ENCODE measurements at places on chromosomes 11 and 22.

GRCh38 chr11:118746988-118747585 is 43.9 kb downstream of the DDX6 start:
- no peak for DNase-seq

DNA sequence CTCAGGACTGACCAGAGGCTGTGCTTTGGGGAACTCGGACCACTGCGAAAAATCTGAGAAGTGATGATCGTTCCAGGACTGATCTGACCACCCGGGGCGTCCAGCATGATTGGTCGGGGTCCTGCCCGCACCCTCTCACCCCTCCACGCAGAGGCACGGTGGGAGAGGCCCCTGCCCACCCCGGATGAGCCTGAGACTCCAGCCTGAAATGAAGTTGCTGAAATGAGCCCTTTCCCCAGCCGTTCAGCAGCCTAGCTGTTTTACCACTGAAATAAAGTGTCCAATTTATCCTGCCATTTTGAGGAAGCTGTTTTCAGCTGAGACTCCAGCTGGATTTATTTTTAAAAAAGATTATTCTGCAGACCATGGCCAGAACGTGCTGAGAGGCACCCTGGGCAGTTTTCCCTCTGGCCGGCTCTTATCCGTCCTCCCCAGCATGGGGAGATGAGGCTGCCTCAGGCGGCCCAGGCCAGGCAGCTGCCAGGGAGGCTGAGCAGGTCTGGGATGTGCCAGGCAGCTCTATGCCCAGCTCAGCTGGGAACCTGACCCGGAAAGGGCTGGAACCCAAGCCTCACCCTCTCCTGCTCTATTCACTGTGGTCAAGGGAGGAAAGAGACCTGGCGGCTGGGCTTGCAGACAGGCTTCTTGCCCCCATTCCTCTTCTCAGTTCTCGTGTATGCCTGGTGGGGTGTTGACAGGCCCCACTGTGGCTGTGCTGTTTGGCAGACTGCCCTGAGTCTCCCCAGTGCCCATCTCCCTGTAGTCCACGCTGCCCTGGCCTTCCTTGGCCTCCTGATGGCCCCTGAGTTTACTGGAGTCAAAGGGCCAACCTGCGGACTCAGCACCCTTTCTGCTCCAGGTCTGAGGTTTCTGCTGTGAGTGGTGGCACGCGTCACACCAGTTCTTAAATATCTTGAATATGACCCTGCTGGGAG is 161.0 kb upstream of the B3GAT1 start:
- DNase-seq, result no peak

DNA sequence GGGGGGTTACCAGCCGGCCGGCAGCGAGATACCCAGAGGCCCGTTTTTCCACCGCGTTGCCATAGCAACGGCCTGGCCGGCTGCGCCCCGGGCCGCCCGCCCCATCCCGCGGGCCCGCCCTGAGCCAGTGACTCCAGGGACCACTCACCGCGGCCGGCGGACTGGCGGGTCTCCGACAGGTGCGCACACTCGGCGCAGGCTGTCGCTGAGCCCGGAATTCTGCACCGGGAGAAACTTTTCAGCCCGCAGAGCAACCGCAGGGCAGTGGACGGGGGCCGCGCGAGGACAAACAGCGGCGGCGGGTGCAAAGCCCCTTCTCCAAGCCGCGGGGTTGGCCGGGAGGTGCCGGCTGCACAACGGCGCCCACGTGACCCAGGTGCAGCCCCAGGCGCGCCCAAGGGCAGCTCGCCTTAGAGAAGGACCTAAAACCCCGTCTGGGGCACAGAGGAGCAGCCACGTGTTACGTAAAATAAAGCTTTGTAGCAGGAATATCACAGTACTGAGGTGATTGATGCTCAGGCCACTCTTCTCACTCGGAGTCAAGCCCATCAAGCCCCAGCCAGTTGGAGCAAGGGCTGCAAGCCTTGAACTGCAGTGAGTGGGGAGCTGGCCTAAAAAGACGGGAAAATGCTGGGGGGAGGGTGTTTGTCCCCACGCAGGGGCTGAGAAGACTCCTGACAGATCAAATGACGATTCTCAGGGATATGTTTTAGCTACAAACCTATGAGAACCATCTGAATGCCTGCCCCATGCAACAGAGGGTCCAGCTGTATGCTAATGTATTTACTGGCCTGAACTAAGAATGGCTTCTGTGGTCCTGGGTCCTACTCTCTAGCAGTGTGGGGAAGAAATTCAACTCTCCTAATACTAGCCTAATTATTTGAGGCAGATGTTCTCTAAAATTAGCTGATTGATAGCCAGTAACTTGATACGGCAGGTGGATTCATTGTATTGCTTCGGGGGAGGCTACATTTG is at the start of gene STK33:
Gene STK33, minus strand, starts transcription at position 294 of the 975 bp plus-strand sequence. CDS start 119,323 bp downstream, outside the sequence.
- no peak for DNase-seq

DNA sequence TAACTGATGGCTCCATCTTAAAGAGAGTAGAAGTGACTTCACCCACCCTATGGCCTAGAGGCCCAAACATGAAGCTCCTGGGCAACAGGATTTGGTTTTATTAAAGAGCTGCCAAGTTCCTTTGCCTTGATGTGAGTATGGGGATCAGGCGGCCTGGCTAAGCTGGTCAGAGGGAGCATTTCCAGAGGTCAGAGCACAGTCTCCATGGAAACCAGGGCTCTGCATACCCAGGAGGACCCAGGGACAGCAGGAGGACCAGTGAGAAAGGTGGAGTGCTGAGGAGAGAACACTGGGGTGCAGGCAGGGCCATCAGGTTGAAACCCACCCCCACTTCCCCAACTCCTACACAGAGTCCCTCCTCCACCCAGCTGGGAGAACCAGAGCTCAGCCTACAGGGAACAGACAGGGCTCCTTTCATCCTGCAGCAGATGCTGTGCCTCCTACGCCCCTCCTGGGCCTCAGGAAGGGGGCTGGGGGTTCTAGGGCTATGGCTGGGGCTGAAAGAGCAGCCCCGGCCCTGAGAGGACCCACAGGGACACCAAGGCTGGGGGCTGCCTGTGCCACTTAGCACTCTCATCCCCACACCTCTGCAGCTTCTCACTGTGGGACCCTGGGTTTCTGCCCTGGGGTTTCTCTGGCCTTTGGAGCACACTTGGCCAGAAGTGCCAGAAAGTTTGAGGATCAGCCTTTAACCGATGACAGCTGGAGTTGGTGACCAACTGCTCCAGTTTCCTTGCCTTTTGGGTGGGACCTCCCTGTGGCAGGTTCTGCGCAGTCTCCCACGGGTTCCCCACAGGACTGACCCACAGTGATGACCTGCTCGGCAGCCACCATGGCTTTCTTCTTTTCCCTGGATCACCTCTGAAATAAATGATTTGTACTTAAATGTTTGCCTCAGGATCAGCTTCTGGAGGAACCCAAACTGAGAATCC is 13.8 kb upstream of the P2RY6 start:
- no peak for DNase-seq

GRCh38 chr11:57871231-57871630 is 109.6 kb downstream of the CTNND1 start:
- no peak for DNase-seq

DNA sequence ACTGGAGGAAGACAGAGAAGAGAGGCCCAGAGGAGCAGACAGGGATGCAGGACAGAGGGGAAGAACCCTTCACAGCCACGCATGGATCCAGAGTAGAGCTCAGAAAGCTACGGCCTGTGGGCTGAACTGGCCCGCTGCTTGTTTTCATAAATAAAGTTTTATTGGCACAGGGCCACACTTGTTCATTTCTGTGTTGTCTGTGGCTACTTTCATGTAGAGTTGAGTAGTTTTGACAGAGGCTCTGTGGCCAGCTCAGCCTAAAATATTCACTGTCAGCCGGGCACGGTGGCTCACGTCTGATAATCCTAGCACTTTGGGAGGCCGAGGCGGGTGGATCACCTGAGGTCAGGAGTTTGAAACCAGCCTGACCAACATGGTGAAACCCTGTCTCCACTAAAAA is 26.2 kb upstream of the GAL start:
- DNase-seq, result no peak

DNA sequence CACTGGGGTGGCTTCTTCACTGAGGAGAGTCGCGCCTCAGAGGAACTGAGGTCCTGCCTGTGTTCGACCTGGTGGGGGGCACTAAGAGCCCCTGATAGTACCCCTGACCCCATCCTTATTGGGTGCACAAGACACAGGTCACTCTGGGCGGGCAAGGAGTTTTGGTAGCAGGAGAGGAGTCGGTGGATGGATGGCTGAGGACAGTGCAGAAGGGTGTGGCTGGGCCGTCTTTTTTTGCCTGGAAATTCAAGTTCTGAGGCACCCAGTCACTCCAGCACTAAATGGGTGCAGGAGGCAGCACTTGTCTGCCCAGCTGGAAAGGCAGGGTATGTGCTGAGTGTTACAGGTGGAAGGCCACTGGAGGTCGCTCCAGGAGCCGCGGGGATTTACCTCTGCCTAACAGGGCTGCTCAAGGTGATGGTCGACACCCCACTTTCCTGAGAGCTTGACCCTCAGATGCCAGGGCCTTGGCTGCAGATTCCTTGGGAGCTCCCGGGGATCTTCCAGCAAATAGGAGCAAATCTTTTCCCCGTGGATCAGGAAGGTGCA is 960 bp downstream of the TSSC4 start:
- DNase-seq, result no peak

DNA sequence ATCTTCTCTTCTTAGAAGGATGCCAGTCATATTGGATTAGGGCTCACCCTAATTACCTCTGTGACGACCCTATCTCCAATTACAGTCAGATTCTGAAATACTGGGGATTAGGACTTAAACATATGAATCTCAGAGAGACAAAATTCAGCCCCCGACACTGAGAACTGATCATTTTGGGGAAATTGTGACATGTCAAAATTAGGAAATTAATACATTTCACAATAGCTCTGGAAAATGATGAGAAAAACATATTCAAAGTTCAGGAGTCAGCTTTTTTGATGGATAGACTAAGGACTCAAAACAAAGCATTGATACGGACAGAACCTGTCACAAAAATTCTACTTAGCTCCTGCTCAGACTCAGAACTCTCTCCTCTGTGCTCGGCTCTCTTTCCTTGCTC is 40.8 kb downstream of the COMMD9 start:
- DNase-seq, result no peak

- no peak for DNase-seq
These were observed 97.6 kb downstream of the TRIM29 start for GRCh38 chr11:120040151-120040840.

- no peak for DNase-seq
These were observed 197.1 kb downstream of the FAM76B start for GRCh38 chr11:95592471-95592870.

DNA sequence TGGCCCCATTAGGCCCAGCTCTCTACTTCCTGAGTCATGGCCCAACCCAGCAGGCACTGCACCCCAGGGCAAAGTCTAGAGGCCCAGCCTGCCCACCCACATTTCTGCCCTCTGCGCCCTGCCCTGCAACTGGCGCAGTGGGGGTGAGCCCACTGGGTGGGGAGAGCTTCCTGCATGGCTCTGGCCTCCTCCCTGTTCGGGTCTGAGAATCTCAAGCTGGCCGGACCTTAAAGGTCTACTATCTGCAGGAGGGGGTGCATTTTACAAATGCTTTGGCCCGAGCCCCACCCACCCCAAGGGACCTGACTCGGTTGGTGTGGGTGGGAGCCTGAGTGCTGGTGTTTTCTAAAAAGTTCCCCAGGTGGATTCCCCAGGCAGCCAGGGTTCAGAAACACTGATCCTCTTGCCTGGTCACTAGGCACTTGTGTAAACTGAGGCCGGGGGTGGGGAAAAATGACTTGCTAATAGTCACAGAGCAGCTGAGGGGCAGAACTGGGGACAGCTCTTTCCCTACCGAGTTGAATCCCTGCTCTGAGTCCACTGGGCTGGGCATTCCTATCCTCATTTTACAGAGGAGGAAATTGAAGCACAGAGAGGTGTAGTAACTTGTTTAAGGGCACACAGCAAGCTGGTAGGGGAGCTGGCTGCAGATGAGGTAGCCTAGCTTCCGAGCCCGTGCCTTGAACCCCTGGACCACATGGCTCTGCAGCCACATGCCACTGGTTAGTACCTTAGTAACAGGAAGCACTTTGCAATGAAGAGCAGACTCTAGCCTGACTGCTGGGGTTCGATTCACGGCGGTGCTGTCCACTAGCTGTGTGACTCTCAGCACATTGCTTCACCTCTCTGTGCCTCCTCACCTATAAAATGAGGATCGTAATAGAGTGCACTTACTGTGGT is 36.3 kb downstream of the CD82 start:
- no peak for DNase-seq

DNA sequence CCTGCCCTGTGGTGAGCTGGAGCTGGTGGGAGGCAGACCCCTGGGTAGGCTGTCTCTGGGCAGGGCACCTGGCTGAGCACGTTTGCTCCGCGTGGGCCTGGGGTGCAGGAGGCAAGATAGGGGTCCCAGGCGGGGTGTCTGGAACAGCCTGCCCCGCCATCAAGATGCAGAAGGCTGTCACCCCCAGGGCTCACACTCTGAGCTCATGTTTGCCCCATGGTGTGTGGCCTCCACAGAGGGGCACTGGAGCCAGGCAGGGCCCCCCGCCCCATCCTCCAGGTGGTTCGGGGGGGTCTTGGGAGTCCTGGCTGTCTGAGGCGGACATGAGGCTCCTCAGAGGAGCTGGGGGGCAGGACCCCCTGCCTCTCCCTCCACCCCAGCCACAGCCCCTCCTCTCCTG is 28.9 kb upstream of the CARS1 start:
- DNase-seq, result no peak

DNA sequence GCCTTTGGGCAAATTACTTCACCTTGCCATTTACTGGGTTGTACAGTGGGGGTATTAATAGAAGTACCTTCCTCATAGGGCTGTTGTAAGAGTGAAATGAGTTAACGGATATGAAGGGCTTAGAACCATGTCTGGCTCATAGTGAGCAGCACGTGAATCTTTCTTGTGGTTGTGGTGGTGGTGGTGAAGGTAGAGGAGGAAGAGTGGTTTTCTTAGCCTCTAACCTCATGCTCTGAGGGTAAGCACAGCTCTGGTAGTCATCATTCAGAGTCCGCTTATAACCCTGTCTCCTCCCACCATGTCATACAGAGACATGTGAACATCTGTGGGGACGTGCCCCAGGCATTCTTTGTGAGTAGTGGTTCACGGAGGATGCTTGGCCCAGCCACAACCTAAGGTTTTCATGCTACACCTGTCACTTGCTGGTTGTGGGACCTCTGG is 43.6 kb downstream of the TEAD1 start:
- no peak for DNase-seq

- no peak for DNase-seq
These were observed 3.3 kb downstream of the MTMR2 start for GRCh38 chr11:95920460-95921105.

GRCh38 chr11:120738516-120739046 is 227.0 kb downstream of the GRIK4 start:
- no peak for DNase-seq

GRCh38 chr11:14413307-14414069 is 54.5 kb upstream of the RRAS2 start:
- peak; percentile 55 for DNase-seq

GRCh38 chr11:63853476-63853875 is 14.6 kb downstream of the MARK2 start:
- no peak for DNase-seq
